ENCODE measurements at places on chromosomes 6 and 20. TPM values are rescaled to one million over a fixed set of nuclear protein-coding genes. Genes with fewer than 3 reads are reported as not detected.

CCDC170 gene
- 0.26 TPM for total RNA-seq

AK9 gene
- 5.6 TPM for total RNA-seq

MAP1LC3A gene
- total RNA-seq = 0.95 TPM

UBE2C gene
- 189 TPM for total RNA-seq

MEP1A gene
- not detected for total RNA-seq

DEFB132 gene
- total RNA-seq = not detected

SLC25A27 gene
- total RNA-seq = 8.8 TPM

RGS17 gene
- total RNA-seq = 0.78 TPM

TTBK1 gene
- total RNA-seq = 0.29 TPM

NOL4L gene
- 46.9 TPM for total RNA-seq

HRH3 gene
- total RNA-seq = not detected

RAET1L gene
- 2.3 TPM for total RNA-seq

LRRC73 gene
- 0.50 TPM for total RNA-seq

BTNL2 gene
- total RNA-seq = not detected

DNA sequence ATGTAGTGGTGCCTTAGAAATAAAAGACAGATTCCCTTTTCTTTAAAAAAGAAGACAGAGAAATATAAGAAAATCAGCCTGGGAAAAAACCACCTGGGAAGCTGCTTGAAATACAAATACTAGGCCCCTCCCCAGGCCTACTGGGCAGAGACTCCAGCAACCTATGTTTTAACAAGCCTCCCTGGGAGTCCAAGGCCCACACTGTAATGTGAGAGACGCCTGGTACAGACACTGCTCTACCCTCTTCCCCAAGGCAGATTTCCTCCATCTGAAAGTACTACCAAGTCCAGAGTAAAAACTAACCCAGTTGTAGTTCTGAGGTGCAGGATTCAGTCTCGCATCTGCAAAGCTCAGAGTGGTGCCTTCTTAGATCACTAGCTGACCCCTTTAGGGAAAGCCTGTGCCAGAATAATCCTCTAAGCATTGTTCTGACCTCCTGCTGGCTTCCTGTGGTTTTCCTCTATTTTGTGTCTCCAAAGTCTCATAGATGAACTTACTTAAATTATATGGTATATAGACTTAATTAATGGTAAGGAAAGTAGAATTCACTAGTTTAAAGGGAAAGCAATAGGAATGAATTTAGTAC lies 270.2 kb upstream of the SLC35B3 start:
- DNase-seq = no peak

DNA sequence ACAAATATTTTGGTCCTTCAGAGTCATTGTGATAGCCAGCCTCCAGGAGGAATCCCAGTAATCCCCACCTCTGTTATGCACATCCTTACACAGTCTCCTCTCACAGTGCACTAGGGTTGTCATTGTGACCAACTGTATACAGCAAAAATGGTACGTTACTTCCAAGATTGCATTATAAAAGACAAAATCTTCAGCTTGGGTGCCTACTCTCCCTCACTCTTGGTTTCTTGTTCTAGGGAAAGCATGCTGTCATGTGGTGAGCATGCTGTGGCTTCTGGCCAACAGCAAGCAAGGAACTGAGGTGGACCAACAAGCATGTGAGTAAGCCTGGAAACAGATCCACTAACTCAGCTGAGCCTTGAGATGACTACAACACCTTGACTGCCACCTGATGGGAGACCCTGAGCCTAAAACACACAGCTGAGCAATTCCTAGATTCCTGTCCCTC lies 130.1 kb upstream of the DST start:
- peak; percentile 45 for DNase-seq

GRCh38 chr20:48659858-48660257 lies 167.9 kb downstream of the PREX1 start:
- DNase-seq = no peak

DNA sequence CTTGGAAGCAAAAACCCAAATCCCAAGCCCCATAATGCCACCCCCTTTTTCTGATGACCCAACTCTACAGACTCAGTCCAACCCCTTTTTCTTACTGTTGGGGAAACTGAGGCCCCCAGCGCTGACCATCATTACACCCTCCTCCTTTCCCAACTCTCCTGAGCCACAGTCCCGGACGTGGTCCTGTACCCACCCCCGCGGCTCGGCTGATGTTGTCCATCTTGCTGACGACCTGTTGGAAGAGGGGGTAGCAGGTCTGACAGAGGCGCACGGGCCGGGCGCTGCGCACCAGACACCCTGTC lies 533 bp downstream of the OSTM1 start:
- DNase-seq = no peak

GRCh38 chr6:127096167-127096566 lies 22.3 kb upstream of the RSPO3 start:
- DNase-seq = no peak

DNA sequence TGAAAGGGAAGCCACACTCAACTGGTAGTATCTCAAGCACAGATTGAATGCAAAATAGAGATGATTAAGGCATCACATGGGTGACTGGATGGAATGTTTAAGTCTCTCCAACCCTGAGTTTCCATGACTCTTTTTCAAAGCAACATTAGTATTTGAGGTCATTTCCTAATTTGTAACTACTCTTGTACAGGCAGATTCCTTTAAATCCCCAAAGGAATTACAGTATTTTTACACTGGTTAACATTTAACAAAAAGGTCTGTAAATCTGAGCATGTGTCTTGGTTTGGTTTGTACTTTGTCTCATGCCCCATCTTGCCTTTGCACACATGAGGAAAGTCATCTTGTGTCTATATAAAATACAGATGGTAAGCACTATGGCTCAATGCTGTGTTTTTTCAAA lies 15.1 kb downstream of the RMND1 start:
- no peak for DNase-seq

- no peak for DNase-seq
These were observed 29.7 kb downstream of the SPDEF start for GRCh38 chr6:34526241-34526972.

GRCh38 chr20:3712279-3712873 lies at the start of gene SIGLEC1:
TSS of gene SIGLEC1 (minus strand) at chr20:3712600. CDS start at chr20:3707128, 5,472 bp downstream.
- DNase-seq = no peak

- DNase-seq = no peak
These were observed 49.7 kb upstream of the TGM3 start for GRCh38 chr20:2246069-2246491.

DNA sequence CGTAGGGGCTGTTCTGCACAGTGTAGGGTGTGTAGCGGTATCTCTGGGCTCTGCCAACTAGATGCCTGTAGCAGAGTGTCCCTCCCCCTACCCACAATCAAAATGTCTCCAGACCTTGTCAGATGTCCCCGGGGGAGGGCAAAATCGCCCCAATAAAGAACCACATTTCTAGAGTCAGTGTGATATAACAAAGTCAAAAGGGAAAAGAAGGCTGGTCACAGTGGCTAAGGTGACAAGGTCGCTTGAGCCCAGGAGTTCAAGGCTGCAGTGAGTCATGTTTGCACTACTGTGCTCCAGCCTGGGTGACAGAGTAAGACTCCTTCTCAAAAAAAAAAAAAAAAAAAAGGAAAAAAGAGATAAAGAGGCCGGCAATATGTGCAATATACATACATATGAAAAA lies 11.7 kb upstream of the CEP43 start:
- no peak for DNase-seq

DNA sequence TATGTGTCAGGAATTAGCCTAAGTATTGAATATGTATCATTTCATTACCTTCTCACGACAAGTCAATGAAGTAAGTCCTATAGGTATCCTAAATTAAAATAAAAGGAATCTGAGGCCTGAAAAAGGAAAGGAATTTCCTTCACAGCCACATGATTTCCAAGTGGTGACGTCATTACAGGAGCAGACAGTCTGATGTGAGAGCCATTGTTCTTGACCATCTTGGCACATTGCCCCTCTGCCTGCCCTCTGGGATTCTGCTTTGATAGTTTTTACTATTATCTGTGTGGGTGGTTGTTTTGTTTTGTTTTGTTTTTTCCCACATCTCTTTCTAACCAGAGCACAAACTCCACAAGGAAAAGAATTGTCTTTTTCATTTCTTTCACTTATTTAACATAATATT lies 219.8 kb upstream of the UFL1 start:
- DNase-seq = peak; percentile 46

DNA sequence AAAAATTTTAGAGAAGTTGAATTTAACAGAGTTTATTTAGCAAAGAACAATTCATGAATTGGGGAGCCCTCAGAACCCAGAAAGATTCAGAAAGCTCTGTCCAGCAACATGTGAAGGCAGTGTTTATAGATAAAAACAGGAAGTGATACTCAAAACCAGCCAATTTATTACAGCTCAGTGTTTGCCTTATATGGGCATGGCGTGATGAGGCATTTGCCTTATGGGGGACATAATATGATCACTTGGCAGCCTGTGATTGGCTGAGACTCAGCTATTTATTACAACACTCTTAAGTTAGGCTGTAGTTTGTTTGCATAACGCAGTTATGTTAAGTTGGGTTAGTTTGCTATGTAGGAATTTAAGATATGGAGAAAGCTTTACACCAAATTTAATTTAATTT lies 11.5 kb downstream of the HLA-DPA1 start:
- no peak for DNase-seq

GRCh38 chr20:16974080-16974854 lies 226.1 kb downstream of the OTOR start:
- DNase-seq = no peak

GRCh38 chr6:3592371-3592941 lies 135.6 kb upstream of the SLC22A23 start:
- DNase-seq = peak; percentile 3

- no peak for DNase-seq
These were observed 84.0 kb upstream of the SMLR1 start for GRCh38 chr6:130743175-130743574.

- peak; percentile 6 for DNase-seq
These were observed 127.7 kb upstream of the LRFN2 start for GRCh38 chr6:40714576-40715564.

- no peak for DNase-seq
These were observed 41.1 kb downstream of the SUN5 start for GRCh38 chr20:32963176-32963575.

GRCh38 chr6:46440141-46440540 lies 51.1 kb downstream of the RCAN2 start:
- DNase-seq = no peak

Measured in Calu3 (cell line).